ENCODE measurements at places on chromosomes 13 and 19.

- no peak for DNase-seq
Measured at GRCh38 chr13:65936249-65936648, 1293.9 kb downstream of the PCDH9 start.

DNA sequence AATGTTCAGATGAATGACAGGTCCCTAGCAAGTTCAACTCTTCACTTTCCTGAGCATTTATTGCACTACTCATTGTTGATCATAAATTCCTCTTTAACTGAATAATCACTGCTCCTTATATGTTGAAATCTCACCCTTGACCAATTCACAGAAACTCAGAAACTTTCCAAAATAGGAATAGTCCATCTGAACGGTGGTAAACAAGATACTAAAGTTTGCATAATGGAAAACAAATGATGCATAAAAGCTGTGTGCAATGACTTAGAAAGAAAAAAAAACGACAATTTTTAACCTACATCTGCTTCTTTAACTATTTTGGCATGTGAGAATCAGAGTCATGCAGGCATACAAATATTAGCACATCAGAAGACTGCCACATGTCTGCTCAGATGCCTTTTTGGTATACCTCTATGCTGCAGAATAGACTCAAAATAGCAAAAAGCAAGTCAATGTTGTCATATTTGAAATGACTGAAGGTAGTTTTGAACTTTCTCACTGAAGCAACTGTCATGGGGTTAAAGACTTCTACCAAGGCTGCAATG lies 34.8 kb downstream of the SLC10A2 start:
- no peak for DNase-seq

DNA sequence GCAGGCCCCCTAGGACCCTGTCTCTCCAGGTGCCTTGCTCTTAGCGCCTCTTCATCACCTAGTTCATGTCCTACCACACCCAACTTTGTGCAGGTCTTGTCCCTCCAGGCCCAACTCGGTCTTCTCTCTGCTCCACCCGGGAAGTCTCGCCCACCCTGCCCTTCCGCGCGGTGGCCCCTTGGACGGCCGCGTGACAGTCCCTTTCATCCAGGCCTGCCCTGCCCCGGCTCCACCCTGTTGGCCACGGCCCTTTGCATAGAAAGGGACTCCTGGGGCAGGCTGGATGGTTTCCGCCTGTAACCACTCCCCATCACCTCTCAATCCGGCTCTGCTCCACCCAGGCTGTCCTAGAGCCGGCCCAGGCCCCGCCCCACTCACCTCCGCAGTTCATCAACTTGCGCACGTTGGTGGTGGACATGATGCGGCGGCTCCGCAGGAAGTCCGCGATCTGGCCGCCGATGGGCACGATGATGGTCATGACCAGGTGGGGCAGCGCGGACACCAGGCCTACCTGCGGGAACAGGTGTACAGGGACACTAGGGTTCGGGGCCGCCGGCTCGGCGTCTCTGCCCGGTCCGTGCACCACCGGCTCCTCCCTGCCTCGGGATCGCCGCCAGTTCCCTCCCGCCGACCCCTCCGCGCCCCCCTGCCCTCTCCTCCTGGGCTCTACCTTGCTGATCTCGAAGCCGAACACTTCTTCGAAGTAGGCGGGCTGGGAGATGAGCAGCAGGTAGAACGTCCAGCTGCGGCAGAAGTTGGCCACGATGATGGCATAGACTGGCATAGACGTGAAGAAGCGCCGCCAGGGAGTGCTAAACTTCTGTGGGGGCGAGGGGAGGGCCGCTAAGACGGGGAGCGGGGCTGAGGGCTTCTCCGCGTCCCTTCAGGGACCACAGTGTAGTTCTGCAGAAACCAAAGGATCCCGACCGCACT lies 7.2 kb downstream of the GFY start:
- DNase-seq = no peak

GRCh38 chr13:51066091-51066831 lies 44.8 kb downstream of the C13orf42 start:
- DNase-seq = no peak

GRCh38 chr13:98524391-98524790 lies 52.5 kb downstream of the STK24 start:
- no peak for DNase-seq

GRCh38 chr19:38134540-38135149 lies 89.4 kb downstream of the DPF1 start:
- peak; percentile 40 for DNase-seq

DNA sequence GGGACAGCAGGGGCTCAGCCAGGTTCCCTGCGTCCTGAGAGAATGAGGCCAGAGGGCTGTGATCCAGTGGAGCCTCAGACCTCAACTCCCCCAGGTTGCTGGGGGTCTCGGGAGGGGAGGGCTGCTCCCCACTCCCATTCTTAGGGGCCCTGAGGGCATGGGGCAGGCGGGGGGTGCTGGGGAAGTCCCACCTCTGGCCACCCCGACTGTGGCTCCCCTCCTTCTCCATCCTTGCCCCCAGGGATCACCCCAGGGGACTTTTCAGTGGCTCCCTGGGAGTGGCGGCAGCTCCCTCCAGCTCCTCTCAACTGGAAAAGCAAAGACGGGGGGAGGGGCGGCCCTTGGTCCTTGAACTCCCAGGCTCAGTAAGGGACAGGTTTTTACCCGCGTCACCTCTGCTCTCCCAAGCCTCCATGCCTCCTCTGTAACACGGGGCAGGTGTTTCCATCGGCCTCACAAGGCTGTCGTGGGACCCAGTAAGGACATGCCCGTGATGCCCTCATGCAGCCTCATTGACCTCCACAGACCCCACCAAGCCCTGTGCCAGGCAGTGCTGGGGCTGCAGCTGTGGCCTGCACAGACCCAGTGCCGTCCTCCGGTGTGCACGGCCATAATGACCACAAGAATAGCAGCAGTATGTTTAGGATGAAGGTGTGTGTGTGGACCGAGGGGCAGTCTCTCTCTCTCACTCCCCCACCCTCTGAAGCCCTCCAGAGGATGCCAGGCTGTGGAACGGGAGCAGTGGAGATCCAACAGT lies 11.6 kb upstream of the TOMM40 start:
- DNase-seq = no peak

DNA sequence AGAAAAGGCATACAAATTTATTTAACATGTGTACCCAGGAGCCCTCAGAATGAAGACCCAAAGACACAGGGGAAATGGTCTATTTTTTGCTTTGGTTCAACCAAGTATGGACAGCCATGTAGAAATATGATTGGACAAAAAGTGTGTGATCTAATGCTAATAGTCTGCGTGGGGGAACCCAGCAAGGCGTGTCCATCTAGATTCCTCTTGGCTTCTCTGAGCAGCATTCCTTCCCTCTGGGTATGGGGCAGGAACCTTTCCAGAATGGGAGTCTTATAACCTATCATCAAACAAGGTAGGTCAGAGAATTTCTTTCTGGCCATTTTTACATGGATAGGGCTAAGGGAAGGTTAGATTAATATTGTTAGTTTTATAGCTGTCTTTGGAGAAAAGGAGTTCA lies 698.2 kb downstream of the FGF9 start:
- DNase-seq = no peak

- DNase-seq = no peak
Measured at GRCh38 chr13:58461217-58461616, 829.7 kb downstream of the PCDH17 start.

- no peak for DNase-seq
Measured at GRCh38 chr13:25707726-25708125, 336.0 kb downstream of the ATP8A2 start.

DNA sequence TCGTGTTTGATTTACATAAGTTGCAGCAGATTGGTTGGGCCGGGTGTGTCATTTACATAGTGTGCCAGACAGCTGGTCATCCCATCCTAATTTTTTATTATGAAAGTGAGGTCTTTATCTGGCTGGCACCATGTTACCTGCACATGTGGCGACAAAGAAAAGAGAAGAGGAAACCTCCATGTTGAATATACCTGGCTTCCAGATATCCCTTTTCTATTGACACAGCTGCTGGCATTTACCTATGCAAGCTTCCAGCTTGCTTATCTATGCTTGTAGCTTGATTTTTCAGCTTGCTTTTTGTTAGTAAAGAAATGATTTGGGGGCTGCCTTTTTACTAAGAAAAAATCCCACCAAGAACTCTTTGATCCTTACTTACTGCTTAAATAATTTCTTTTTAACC lies 681.3 kb upstream of the SLITRK1 start:
- peak; percentile 41 for DNase-seq

- DNase-seq = no peak
Measured at GRCh38 chr13:41596190-41596589, 138.8 kb downstream of the RGCC start.

DNA sequence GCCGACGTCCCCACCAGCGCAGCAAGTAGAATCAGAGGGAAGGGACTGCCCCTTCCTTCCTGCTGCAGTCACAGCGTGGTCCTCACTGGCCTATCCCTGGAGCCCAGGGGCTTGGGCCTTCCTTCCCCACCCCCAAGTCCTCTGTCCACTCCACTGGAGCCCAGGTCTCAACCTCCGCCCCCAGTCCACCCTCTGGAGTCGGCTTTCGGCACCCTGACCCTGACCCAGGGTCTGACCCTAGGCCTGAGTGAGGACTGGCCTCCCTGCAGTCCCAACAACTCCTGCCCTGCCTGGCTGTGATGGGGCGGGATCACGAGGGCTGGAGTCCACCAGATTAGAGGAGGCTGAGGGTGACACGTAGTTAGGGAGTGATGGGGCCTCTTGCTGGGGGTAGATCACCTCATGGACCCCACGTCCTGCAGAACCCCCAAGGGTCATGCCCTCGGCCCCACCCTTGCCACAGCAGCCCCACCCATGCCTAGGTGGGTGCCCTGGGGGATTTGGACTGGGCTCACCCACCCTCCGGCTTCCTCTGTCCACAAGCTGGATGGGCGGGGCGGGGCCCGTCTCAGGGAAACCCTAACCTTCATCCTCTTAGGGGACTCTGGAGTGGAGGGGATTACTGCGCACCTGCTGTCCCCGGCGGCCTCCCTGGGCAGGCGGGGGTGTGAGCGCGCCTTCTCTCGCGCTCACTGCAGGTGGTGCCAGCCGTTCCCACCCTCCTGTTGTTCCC lies 3.8 kb downstream of the RAX2 start:
- DNase-seq = no peak

DNA sequence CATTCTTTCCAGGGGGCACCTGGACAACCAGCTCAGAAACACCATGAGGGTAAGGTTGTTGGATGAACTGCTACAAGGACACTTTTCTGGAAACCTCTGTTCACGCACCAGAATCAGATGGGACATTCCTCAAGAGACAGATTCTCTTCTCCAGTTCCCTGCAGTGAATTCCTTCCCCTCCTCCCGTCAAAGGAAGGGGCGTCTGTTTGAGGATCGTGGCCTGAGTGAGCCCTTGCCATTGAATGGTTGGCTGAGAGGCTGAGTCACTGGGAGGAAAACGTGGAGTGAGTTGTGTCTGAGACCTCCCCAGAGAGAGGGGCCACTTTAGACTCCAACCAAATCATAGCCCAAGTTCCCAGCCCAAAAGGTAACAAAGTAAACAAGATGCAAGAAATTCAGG lies 79.4 kb upstream of the ZNF507 start:
- DNase-seq = no peak

- no peak for DNase-seq
Measured at GRCh38 chr19:58020129-58020528, 13.7 kb upstream of the ZSCAN1 start.

GRCh38 chr13:80339563-80339911 lies 1.4 kb downstream of the SPRY2 start:
- no peak for DNase-seq

DNA sequence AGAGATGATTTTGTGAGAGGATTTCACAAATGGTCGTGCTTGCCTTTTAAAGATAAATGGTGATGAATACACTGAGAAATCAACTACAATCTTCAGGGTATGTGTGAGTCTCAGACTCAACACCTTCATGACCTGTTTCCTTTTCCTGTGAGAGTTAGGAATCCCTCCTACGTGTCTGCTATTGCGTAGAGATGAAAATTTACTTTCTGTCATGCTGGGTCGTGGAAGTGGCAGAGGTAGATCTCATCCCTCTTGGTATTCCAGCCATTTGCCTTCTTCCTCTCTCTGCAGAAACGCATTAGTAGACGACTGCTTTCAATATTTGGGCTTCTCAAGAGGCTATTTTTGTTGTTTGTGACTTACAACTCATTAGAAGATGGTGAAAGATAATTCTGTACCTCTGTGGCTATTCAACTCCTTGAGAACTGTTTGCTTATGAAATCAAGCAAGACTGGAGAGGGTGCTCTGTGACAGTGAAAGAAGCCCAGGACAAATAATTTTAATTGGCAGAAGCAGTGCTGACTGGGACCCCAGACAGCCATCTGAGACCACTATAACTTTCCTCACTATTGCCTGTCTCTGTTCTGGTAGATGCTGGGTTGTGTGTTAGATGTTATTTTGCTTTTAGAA lies 233.1 kb downstream of the LACC1 start:
- DNase-seq = no peak

DNA sequence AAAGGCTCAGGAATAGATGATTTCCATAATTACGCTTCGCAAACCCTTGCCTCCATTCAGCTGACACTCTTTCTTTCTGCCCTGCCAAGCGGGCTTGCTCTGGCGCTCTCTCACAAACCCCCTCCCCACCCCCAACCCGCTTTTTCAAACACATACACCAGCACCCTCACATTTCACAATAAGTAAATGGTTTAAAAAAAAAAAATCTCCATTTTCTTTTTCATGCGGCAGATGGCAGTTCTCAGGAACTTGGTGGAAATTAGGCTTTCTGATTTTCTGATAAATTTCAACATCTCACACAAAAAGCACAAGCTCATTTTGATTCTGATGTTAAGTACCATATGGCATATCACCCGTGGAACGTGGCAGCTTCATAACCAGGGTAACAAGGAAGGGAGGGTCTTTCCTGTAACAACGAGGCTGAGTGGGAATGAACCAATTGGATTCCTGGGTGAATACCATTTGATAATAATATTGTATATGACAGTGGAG lies 43.8 kb downstream of the C13orf42 start:
- no peak for DNase-seq

DNA sequence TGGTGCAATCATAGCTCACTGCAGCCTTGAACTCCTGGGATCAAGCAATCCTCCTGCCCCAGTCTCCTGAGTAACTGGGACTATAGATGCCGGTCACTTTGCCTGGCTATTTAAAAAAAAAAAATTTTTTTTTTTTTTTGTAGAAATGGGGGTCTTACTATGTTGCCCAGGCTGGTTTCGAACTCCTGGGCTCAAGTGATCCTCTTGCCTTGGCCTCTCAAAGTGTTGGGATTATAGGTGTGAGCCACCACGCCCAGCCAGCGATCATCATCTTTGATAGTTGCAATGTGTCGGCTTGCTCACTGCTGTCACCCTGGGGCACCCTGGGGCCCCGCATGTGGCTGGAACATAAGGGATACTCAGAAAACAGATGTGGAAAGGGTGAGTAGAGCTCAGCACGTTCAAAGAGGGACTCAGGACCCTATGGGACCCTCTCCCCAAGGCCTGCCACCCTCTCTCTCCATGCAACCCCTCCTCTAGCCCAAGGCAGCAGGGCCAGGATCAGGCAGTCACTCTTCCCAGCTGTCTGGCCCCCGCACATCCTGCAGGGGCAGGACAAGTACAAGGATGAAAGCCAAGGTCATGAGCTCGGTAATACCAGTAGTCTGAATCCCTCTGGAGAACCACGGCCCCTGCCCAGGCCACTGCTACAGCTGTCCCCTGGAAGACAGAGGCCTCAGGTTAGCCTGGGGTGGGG lies 6.5 kb upstream of the CCL25 start:
- no peak for DNase-seq
